ENCODE measurements at places on chromosomes 2 and 18.
A peak's percentile ranks its signal among the peaks of the same experiment; 100 is the strongest.

DNA sequence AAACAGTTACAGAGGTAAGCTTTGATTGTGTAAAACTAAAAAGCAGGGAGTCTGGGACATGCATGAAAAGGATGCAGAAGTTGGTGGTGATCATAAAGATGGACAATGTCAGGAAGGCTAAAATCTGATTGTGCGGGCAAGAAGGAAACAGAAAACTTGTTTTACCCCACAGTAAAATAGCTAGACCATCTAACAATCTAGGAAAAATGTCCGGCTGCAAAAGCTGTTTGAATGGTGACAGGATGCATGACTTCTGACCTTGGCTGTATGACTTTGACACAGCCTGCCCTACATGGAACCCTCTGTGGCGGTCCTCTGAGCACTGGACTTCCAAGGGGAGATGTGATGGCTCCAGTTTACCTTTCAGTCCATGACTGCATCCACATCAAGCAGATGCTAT is 93.6 kb downstream of the RAPH1 start:
- no peak for DNase-seq

DNA sequence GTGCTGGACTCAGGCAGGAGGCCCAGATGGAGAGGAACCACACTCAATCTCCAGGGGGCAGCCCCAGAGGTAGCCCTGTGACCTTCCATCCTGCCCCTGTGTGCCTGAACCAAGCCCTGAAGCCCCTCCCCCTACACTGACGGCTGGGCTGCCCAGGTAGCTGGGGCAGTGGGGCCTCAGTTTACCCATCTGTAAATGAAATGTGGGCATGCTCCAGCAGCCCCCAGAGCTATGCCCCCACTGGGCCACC is 15.8 kb downstream of the CROCC2 start:
- DNase-seq, result no peak

DNA sequence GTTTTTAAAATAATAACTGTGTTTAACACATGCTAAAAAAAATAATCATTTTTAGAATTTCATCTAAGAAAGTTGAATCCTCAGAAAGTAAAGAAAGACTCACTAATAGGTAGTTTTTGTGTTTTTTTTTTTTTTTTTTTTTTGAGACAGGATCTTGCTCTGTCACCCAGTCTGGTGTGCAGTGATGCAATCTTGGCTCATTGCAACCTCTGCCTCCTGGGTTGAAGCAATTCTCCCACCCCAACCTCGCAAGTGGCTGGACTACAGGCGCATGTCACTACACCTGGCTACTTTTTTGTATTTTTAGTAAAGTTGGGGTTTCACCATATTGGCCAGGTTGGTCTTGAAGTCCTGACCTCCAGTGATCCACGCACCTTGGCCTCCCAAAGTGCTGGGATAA is 7.1 kb downstream of the CKAP2L start:
- no peak for DNase-seq

DNA sequence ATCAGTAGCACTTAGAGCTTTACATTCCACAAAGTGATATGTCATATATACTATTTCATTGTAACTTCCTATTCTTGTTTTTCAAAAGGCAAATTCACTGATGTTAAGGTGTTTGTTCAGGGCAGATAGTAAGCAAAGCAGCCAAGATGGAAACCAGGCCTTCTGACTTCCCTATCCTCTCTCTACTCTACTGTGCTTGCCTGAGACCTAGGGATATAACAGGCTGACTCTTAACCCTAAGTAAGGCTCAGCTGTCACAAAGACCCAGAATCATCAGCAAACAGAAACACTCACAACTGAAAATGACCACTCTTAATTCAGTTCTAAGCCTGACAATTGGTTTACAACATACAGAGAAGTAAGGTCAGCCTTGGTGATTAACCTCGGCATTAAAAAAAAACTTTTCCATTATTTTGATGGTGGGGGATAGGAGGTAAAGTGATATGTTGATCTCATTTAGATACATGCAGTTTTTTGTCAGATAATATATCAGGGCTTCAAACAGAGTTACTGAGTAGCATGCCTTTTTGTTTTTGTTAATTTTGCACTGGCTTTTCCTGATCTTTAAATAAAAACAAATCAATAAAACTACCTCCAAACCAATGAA is 95.4 kb upstream of the CHRNA1 start:
- no peak for DNase-seq

- no peak for DNase-seq
These were observed 275.1 kb downstream of the AGPS start for GRCh38 chr2:177667626-177668025.

DNA sequence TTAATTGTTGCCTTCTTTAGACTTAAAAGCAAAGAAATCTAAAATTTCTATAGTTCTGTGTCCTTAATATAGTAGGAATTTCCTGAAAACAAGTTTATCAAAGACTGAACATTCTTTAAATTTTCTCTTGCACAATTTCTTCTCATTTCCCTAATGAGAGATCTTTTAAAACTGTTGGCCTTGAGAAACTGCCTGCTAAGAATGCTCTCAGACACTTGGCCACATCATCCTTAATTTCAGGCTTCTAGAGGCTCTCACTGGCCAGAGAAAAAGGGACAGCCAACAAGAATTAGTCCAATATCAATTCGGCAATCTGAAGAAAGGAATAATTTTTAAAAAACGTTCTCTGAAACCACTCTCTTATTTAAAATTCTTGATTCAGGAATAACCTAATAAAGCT is 167.0 kb upstream of the CREB1 start:
- no peak for DNase-seq

- no peak for DNase-seq
These were observed 195.7 kb upstream of the MMADHC start for GRCh38 chr2:149783284-149783683.

- no peak for DNase-seq
These were observed 132.3 kb downstream of the RTP5 start for GRCh38 chr2:242001853-242002252.

DNA sequence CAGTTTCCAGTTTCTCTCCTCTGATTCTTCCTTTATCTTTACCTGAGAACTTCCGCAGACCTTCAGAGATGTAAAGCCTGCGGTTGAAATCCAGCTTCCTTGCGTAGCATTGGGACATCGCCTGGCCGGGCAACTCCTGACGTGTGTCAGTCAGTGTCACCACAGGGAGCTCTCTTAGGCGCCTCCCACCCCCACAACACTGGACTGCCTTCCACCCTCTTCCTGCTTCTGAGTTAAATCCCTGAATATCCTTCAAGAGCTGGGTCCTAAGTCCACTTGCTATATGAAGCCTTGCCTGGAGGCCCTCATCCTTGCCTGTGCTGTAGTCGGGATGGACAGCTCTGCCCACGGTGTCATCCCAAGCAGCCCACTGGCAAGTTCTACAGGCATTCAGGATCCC is 179.4 kb downstream of the SEPTIN10 start:
- DNase-seq, result no peak

DNA sequence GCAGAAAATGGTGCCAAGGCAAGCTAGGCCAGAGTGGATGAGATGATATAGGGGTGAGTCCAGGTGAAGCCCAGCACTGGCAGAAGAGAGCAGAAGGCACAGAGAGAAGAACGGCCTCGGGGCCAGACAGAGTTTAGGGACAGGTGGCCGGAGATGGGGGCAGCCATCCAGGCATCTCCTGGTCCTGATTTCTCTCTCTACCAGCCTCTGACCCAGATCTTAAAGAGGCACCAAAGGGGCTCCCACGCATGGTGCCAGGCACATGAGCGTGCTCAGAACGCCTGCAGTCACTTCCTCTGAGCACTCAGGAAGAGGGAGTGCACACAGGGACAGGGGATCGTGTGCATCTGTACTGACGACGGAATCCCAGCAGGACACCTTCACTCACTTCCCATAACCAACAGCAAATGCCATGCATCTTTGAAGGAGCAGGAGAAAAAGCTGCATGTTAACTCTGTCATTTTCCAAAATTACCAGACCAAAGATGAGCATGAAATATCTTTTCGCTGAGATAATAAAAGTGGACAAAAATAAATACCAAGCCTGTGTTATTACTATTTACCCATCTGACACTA is 427.8 kb upstream of the MYT1L start:
- DNase-seq, result no peak

DNA sequence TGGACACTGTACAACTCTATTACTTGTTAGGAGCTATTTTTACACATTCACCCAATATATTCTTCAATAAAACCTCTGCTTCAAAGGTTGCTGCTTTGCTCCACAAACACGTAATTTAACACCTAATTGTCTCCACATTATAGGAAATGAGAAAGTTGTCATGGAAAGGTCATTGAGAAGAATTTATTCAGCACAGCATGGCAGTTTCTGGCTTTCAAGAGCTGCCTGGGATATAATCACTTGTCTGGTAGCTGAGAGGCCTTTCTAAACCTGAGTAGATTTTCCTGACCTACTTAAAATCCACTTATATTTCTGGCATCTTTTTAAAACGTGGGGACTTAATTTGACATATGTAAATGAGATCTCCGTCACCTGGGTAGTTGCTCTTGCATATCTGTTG is 216.1 kb downstream of the ZNF804A start:
- no peak for DNase-seq

DNA sequence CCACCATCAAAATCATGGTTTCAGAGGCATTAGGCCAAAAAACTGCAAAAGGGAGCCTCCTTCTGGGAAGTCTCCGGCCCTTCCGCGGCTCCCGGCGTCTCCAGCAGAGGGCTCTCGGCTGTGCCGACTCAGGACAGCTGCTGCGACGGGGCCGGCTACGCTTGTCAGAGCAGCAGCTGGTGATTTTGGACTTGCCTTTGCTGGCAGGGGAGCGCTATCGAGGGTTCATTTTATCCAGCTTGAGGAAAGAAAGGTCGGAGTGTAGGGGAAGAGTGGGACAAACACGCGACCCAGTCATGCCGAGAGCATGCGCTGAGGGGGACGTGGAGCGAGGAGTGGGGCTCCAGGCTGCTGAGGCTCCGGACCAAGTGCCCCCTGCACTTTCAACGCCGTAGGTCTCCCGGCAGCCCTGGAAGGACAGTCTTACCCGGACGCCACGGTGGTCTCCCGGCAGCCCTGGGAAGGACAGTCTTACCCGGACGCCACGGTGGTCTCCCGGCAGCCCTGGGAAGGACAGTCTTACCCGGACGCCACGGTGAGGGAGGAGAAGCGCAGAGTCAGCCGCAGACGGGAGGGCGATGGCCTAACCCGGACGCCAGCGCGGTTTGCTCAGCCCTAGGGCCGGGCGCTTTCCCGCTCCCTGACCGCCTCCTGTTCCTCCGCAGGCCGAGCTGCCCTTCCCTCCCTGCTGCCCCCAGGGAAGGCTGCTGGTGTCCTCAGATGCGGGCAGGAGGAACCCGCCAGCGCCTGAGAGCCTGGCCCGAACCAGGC is 21.7 kb downstream of the DDX18 start:
- DNase-seq, result no peak

DNA sequence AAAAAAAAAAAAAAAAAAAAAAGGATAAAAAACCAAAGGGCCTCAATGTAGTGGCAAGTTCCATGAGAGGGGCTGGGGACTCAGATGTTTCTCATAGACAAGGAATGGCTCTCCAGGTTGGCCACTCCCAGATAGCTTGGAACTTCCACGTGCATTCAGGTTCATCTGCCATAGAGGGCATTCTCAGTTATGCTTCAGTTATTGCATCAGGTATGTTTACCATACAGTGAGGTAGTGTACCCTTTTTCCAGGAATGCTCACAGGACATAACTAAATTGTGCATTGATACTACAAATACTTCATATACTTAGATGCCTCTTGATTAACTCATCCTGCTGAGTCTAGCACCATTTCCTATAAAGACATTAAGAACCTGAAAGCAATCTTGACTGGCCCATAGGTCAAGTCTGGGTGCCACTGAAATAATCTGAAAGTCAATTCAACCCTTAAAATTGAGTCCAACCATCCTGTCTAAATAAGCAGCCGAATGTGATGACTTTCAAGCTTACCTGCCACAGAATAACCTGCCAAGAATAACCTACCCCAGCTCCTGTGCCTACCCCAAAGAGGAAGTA is 14.6 kb upstream of the KLHL23 start:
- no peak for DNase-seq

DNA sequence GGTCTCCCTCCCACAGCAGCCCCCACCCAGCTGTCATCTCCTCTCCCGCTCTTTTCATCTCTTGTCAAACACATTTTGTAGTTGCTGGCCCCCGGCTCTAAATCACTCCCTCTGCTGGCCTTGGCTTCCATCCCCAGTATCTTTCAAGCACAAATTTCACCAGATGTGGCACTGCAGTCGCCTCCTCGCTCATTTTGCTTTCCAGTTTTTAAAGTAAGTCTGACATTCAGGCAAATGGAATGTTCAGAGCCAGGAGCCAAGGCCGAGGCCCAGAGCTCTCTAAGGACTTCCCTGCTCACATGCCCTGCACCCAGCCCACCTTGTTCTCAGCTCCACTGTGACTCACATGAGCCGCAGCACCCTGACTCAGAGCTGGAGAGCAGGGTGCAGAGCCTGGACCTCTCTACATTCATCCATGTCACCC is 158.4 kb downstream of the GALNT14 start:
- peak; percentile 13 for DNase-seq

- DNase-seq, result no peak
These were observed 70.8 kb downstream of the MBOAT2 start for GRCh38 chr2:8932702-8933101.

- DNase-seq, result no peak
These were observed 295.3 kb upstream of the DDX18 start for GRCh38 chr2:117519238-117519637.

DNA sequence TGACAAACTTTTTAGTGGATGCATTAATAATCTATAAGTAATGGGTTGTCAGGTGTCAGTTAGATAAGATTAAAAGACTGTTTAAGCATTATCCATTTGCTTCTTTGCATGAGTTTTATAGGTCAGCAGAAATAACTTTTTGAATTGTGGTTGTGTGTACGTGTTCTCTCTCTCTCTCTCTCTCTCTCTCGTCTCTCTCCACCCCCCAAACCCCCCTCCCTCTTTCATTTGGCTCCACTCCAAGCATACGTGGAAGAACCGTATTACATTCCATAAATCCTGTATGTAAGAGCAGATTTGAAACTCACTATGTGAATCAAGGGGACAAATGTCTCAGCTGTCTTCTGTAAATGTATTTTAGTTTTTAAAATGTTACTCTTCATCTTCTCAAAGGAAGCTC is 120.2 kb downstream of the MEIS1 start:
- no peak for DNase-seq

DNA sequence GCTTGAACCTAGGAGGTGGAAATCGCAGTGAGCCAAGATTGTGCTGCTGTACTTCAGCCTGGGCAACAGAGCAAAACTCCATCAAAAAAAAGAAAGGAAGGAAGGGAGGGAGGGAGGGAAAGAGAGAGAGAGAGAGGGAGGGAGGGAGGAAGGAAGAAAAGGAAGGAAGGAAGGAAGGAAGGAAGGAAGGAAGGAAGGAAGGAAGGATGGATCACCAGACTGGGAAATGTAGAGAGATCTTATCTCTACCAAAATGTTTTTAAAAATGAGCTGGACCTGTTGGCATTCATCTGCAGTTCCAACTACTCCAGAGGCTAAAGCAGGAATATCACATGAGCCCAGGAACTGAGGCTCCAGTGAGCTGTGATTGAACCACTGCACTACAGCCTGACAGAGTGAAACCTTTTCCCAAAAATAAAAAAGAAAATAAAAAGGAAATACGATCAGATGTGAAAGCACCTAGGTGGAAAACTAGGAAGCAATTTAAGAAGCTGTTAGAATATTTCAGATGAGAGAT is 239.4 kb downstream of the CDH7 start:
- no peak for DNase-seq

Data from non-pigmented ciliary epithelial cell (primary cell).